ENCODE measurements at places on chromosomes 6 and 20.

DNA sequence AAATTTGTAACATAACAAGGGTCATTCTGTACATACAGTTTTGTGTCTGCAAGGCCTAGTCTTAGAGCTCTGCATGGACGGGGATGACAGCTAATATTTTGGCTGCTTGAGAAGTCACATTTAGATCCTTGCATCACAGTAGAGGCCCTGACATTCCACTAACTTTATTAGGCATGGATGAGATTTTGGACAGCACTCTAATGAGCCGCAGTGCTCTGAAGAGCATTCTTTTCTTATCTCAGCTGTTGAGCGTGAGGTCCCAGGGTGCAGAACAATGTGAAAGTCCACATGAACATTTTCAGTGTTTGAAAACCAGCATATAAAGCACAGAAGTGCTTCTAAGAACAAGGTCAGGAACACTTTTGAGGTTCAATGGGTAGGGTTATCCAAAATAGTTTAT lies 58.9 kb downstream of the IPCEF1 start:
- DNase-seq, result no peak

GRCh38 chr20:47740862-47741184 lies 44.5 kb downstream of the SULF2 start:
- DNase-seq, result no peak

- DNase-seq, result no peak
Measured at GRCh38 chr20:48659858-48660257, 167.9 kb downstream of the PREX1 start.

DNA sequence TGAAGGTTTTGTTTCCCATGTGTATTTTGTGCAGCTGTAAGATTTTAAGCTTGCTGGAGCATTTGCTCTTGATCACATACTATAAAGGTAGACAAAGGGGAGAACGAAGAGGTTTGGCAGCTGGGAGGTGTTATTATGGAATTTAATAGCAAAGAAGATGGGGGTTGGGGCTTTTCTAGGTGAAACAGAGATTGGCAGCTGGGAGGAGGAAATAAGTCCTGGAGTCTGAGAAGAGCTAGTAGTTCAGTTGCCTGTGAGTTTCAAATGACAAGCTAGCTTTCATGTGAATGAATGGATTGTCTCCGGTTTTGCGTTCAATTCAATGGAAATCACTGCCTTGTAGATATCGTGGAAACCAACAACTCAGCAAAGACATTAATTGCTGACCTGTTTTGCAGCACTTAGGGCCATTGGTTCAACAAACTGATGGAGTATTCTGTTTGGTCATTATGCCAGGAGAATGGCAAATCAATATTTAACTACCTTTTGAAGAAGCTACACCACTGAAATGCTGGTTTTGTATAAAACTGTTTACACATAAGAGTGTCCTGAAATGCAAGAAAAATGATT lies 38.1 kb upstream of the FLRT3 start:
- DNase-seq, result no peak

GRCh38 chr20:10596710-10597121 lies 77.1 kb downstream of the JAG1 start:
- no peak for DNase-seq

DNA sequence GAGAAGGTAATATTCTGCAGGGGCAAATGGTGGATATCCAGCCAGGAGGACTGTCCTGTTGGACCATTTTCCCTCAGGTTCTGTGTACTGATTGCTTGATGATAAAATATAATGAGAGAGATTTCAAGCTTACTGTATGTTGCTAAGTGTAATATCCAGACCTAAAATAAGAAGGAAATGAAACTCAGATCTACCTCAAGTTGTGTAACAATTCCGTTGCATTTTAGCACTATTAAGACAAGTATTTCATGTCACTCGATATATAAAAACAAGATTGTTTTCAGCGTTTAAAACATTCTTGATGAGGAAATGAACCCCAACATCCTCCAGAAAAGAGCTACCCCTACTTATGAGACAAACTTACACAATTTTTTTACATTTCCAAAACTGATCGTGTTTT lies 57.2 kb downstream of the RGS17 start:
- DNase-seq, result no peak

- DNase-seq, result no peak
Measured at GRCh38 chr20:60180986-60181385, 222.8 kb downstream of the CDH26 start.

GRCh38 chr6:78629154-78629721 lies 238.1 kb upstream of the IRAK1BP1 start:
- DNase-seq, result no peak

DNA sequence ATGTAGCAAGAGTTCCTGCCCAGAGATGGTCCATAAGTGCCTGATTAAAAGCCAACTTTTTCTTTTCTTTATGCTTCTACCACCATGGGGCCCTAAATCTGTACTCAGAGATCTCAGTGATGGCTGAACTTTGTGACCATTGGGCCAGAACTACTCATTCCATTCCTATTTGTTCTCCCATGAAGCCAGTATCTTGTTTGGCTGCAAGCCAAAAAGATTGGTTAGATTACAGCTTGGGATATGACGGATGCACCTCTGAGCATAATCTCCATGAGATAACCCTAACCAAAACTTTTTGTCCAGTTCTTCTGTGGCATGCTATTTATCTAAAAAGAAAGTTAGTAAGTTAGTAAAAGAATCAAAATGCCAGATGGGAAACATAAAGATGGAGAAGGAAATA lies 72.2 kb downstream of the PLCB4 start:
- no peak for DNase-seq

DNA sequence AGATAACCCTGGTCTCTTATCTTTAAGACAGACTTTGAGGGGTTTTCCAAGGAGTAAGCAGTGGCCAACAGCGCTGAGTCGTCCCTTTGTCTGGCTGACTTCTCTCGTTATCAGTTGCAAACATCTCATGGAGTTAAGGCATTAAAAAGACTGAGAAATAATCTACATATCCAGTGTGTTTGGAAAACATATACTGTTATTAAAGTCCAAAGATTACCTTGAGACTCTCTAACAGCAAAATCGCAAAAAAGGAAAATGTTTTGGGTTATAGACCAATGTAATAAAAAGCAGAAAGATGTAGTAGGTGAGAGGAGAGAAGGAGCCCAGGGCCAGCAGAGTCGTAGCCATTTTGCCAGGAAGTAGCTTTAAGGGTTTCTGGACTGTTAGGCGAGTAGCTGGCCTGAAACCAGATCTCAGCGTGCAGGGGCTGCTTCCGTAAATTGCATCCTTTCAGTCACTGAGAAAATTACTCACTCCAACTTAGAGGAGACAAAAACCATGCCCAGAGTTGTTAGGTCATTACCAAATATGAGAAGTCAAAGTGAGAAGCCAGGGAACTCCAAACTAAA lies 24.6 kb downstream of the MYLK4 start:
- DNase-seq, result no peak

DNA sequence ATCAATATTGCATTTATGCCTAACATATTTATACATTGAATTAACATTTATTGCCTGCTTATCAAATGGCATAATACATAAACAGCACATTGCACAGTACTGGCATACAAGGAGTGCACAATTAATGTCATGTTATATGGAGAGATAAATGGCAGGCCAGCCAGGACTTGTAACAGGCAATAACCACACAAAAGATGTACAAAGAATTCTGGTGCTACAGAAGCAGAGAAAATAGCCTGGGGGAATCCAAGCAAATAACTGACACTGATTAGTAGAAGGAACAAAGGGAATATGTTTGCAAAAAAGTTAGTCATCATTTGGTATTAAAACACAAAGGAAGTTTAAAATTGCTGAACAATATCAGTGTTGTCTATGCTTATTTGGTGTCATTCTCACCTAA lies 27.3 kb downstream of the COL21A1 start:
- DNase-seq, result no peak

- DNase-seq, result no peak
Measured at GRCh38 chr6:25899580-25900408, 25.8 kb upstream of the SLC17A3 start.

DNA sequence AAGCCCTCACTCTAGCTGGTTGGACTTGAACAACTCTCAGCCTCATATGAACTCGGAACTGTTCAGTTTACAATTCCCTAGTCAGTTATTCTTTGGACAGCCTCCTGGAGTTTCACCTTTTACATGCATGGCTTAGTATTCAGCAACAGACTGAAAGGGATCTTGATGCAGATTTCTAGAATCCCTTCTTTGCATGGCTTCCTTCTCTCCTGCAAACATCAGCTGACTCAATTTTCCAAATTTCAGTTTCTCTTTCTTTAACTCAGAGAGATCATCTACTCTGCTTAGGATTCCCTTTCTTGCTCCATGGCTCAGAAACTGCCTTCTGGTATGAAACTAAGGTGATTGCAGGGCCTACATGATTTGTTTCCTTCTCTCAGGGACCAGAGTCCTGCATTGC lies 99.6 kb downstream of the CEP57L1 start:
- no peak for DNase-seq

DNA sequence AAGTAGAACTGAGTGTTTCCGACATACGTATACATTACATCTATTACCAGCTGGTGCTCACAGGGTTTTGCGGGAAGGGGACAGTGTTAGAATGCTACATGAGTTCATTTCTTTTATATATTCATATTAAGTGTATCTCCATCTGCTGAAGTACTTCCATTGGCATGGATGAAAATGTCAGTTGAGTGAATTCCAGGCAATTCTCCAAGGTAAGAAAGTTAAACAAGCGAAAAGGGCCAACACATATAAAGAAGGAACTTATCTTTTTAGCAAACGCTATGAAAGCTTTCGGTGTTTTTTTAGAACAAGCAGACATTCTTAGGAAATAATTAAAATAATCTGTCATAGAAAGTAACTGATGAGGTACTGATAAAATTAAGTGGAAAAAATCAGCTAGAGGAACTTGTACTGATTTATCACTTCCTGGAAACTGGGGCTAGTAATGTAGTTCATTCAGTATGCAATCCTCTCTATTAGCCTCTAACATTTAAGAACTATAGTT lies 34.6 kb downstream of the RNF146 start:
- DNase-seq, result no peak

DNA sequence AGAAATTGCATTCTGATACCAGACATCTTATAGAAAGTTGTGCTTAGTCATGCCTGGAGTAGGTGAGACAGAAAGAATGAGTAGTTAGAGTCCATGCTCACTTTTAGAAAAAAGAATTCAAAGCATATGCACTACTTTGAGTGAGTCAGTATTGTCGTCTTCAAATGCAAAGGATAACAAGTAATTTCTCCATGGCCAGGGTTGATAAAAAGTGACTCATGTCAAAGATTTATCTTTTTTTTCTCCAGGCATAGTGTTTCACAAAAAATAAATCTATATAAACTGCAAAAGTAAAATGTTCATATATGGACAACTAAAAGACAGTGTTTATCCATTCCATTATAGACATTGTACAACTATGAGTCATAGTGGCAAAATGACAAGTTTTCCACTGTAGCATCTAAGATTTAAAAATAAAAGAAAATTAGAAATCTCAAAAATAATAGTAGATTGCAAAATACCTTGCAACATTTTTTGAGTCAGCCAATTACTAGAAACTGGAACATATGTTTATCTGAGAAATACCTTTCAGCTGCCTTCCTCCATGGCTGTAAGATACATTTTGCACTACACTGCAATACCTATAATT lies 329.6 kb downstream of the GRIK2 start:
- DNase-seq, result no peak
